ENCODE measurements at places on chromosomes 1 and 21.
A peak's percentile ranks its signal among the peaks of the same experiment; 100 is the strongest.

DNA sequence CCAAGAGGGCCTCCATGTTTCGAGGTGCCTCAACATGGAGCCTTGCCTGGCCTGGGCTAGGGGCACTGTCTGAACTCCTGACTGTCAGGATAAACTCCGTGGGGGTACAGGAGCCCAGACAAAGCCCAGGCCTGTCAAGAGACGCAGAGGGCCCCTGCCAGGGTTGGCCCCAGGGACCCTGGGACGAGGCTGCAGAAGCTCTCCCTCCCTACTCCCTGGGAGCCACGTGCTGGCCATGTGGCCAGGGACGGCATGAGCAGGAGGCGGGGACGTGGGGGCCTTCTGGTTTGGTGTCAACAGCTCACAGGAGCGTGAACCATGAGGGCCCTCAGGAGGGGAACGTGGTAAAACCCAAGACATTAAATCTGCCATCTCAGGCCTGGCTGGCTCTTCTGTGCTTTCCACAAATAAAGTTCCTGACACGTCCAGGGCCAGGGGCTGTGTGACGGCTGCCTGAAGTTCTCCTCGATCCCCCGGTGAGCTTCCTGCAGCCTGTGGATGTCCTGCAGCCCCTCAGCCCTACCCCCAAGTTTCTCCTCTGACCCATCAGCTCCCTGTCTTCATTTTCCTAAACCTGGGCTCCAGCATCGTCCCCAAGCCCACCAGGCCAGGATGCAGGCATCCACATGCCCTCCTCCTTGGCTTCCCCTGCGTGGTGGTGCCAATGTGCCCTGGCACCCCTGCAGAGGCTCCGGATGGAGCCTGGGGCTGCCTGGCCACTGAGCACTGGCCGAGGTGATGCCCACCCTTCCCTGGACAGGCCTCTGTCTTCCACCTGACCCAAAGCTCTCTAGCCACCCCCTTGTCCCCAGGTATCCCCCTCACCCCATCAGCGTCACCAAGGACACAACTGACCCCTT, 12.8 kb upstream of the LRRC3 start:
- H3K27me3 ChIP-seq = peaks cover 4% of the 10 kb centered on the region
- H3K27ac ChIP-seq = no peak overlapping the region
- H3K4me3 ChIP-seq = no peak overlapping the region
- DNase-seq = no peak
- peaks cover 3% of the 10 kb centered on the region for H3K36me3 ChIP-seq

DNA sequence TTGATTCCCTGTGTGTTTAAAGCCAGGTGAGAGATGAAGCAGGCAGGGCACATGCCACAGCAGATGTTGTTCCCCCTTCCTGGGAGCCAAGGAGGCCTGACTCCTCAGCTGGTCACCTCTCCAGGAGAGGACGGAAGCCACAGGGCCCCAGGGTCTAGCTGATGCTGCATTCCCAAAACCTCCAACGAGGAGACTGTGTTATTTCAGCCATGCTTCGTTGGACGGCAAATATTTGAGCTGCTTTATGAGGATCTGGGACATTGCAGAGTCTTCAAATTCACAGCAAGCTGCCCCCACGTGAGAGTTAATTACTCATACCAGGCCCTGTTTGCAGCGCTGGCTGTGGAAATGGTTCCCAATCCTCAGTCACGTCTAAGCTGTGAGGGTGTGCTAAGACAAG, 85.3 kb downstream of the CDC7 start:
- H3K4me3 ChIP-seq = no peak overlapping the region
- no peaks in the 10 kb centered on the region for H3K36me3 ChIP-seq
- peaks cover 2% of the 10 kb centered on the region for H3K4me1 ChIP-seq
- H3K27me3 ChIP-seq = peaks cover 2% of the 10 kb centered on the region
- no peak for DNase-seq

DNA sequence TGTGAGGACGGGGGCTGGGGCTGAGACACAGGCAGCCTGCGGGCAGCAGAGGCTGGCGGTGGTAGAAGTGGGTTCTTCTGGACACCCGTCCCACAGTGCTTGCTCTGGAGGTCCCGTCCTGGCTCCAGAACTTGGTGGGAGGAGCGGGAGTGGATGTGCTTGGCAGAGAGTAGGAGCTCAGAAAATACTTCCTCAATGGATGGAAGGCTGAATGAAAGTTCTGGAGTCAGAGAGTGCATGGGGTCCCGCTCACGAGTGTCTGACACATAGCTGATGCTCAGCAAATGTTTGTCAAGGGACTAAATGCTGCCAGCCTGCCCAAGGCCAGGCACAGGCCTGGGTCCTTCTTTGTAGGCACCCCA, 13.4 kb upstream of the NES start:
- peaks cover 18% of the 10 kb centered on the region for H3K4me1 ChIP-seq
- no peak overlapping the region for H3K4me3 ChIP-seq
- no peak for DNase-seq

DNA sequence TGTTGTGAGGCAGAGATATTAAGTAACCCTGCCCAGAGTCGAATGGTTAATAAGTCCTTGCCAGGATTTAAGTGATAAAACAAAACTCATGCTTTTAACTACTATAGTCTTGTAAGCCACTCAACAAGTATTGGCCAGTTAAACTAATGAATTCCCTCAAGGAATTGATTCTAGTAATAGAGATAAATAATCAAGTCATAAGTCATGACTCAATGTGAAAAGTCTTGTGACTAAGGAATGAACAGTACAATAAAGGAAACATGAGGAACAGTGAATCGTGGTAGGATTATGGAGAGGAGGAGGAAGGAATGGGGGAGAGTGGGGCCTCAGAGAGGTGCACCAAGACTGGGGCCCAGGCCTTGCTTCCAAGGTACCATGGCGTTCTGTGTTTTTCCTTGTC, 104.7 kb downstream of the FGGY start:
- no peaks in the 10 kb centered on the region for H3K4me1 ChIP-seq
- H3K27ac ChIP-seq = no peak overlapping the region
- H3K4me3 ChIP-seq = no peak overlapping the region
- no peaks in the 10 kb centered on the region for H3K36me3 ChIP-seq

GRCh38 chr1:4227986-4228385, 327.9 kb upstream of the C1orf174 start:
- H3K4me1 ChIP-seq = no peaks in the 10 kb centered on the region
- no peak for DNase-seq
- H3K36me3 ChIP-seq = no peaks in the 10 kb centered on the region
- H3K27me3 ChIP-seq = no peaks in the 10 kb centered on the region
- H3K4me3 ChIP-seq = no peak overlapping the region
- no peak overlapping the region for H3K27ac ChIP-seq

- peaks cover 18% of the 10 kb centered on the region for H3K4me1 ChIP-seq
- peaks cover 21% of the 10 kb centered on the region for H3K36me3 ChIP-seq
- H3K4me3 ChIP-seq = peak overlapping the region; percentile 93
- H3K27me3 ChIP-seq = no peaks in the 10 kb centered on the region
Measured at GRCh38 chr21:17612023-17612564, 607 bp downstream of the BTG3 start.

- no peak overlapping the region for H3K27ac ChIP-seq
- no peak overlapping the region for H3K4me3 ChIP-seq
- H3K4me1 ChIP-seq = peaks cover 11% of the 10 kb centered on the region
Measured at GRCh38 chr1:236425031-236425663, 31.1 kb downstream of the EDARADD start.

Data from activated B cell treated with CpG ODN at 0.5 μM for 24 hours (primary cell).